ENCODE measurements at places on chromosomes 16 and 17.

DNA sequence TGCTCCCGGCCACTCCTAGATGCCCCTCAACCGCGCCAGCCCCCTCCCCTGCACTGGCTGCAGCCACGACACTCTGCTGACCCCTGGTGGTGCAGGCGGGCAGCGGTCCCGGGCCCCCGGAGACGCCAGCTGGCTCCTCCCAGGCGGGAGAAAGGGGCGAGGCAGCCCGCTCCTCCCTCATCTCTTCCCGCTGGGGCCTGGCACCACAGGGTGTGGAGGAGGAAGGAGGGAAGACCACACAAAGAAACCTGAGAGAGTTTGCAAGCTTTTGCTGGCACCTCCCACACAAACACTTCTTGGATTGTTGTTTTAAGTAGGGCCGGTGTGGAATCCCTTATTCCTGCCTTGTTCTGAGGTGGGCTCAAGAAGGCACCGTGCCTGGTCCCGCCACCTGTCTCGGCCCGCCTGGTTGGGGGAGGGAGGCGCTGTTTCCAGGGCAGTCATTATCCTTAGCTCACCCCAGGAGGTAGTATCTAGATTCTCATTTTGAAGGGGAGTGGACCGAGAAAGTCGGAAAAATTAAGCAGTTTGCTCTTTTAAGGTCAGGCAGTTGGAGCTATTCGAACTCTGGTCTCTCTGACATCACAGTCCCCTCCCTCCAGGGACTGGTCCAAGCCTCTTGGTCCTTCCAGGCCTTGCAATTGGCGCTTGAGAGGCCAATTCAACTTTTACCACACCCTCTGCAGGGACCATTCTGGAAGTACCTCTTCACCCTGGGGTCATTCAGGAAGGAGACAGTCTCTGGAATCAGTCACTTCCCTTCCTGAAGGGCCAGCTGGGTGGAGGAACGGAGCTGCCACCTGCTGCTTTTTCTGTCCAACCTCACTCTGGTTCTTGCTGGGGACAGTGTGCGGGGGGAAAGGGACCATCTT is 959 bp upstream of the ANKRD13B start:
- DNase-seq, result peak; percentile 98

- no peak for DNase-seq
These were observed 2.1 kb downstream of the KCNH4 start for GRCh38 chr17:42178817-42179216.

GRCh38 chr16:68454920-68455435 is 6.7 kb upstream of the SMPD3 start:
- no peak for DNase-seq

GRCh38 chr17:31859487-31860008 is 504 bp upstream of the COPRS start:
- peak; percentile 34 for DNase-seq

- DNase-seq, result no peak
These were observed 4.7 kb downstream of the PFAS start for GRCh38 chr17:8253801-8254200.

- peak; percentile 95 for DNase-seq
These were observed 7.2 kb upstream of the PDP2 start for GRCh38 chr16:66872943-66873684.

- no peak for DNase-seq
These were observed 2.6 kb upstream of the LMF1 start for GRCh38 chr16:973366-973765.

DNA sequence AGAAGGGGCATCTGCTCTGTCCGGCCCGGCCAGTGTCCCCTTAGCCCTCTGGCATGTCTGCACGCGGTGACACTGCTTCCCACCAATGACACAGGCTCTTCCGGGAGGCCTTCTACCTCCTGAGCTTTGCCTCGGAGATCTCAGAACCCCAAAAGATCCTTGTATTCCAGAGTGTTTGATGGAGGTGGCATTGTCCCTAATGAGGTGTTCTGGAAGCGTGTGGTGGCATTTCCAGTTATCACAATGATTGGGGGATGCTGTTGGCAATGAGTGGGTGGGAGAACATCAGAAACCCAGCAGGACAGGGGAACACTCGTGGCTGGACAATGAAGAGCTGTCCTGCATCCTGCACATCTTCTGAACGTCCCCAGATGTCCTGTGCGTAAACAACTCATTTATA is 198.0 kb downstream of the XYLT1 start:
- DNase-seq, result no peak

DNA sequence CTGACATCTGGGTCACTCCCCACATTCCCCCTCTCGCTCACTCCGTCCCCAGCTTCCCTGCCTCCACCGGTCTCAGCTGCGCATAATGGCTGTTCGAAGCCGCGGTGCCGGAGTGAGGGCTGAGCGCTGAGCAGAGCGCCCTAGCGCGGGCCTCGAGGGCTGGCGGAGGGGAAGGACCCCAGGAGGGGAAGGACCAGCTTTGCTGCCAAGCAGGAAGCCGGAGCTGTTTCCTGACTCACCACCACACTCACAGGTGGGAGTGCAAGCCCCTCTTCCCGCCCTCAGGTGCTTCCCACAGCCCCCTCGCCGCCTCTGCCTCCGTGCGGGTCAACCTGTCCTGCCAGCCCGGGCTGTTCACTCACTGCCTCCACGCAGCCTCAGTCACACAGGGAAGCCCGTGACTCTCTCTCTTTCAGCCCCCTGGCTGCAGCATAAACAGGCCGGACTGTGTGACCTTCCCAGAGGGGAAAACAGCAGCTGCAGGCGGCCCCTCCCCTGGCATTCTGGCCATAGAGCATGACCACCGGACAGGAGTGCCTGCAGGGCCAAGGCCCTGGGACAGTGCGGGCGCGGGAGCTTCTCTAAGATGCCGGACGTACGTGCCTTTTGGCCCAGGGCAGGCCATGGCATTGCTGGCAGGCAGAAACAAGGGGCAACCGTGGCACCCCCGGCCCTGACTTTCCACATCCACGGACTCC is 23.7 kb downstream of the SLC43A2 start:
- peak; percentile 65 for DNase-seq

DNA sequence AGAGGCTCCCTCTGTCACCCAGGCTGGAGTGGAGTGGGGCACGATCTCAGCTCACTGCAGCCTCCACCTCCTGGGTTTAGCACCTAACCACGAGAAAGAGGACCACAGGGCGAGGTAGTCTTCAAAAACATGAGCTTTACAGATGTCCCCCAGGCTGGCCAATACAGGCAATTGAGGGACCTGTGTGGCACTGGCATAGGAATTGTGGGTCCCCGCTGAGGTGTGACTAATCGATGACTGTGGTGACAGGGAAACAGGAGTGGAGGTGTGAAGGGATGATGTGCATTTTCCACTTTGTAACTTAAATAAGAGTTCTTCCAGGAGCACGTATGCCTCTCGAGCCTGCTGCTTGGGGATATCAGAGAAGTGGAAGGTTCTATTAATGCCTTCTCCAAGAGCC is 12.6 kb upstream of the ARHGAP17 start:
- DNase-seq, result no peak

DNA sequence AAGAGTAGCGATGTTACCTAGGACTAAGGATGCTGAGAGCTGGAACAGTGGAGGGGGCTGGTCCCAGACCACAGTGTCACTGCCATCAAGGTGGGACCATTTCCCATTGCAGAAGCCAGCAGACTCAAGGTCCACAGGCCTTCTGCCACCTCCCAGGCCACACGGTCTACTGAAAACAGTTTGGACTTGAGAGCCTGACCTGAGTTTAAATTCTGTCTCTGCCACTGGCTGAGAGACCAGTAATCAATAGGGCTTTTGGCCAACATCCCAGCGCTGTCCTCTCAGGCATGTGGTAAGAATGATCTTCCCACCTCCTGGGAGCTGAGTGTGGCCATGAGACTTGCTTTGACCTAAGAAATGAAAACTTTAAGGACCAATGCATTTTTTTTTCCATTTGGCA is 331.4 kb upstream of the CDH5 start:
- DNase-seq, result no peak

DNA sequence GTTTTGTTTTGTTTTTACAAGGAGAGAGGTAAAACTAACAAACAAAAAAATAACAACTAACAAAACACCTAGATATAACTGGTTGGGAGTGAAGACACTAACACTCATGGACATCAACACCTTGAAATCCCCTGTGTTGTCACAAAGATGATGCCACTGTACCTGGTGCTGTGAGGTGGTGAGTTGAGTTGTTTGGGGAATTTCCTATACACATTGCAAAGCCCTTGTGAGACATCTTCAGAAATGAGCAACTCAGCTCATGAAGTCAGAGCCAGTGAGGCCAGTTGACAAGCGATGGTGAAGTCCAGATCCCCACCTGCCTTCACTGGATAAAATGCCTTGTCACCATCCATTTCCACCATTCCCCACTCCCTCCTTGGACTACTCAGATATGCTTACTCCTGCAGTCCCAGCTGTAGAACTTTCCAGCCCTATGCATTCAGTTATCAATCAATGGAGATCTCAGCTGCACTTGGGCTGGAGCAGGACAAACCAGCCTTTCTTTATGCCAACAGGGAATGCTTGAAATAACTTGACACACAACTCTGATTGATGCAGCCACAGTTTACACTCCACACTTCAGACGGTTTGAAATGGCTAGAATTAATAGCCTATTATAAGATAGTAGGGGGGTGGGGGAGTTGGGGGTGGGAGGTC is 22.2 kb downstream of the ANKFN1 start:
- DNase-seq, result no peak

- DNase-seq, result peak; percentile 34
These were observed 785 bp downstream of the UBALD1 start for GRCh38 chr16:4613636-4614570.

GRCh38 chr17:22266231-22266630 is 573.9 kb downstream of the KCNJ18 start:
- no peak for DNase-seq

- no peak for DNase-seq
These were observed 63.5 kb upstream of the PHOSPHO1 start for GRCh38 chr17:49294122-49294521.

DNA sequence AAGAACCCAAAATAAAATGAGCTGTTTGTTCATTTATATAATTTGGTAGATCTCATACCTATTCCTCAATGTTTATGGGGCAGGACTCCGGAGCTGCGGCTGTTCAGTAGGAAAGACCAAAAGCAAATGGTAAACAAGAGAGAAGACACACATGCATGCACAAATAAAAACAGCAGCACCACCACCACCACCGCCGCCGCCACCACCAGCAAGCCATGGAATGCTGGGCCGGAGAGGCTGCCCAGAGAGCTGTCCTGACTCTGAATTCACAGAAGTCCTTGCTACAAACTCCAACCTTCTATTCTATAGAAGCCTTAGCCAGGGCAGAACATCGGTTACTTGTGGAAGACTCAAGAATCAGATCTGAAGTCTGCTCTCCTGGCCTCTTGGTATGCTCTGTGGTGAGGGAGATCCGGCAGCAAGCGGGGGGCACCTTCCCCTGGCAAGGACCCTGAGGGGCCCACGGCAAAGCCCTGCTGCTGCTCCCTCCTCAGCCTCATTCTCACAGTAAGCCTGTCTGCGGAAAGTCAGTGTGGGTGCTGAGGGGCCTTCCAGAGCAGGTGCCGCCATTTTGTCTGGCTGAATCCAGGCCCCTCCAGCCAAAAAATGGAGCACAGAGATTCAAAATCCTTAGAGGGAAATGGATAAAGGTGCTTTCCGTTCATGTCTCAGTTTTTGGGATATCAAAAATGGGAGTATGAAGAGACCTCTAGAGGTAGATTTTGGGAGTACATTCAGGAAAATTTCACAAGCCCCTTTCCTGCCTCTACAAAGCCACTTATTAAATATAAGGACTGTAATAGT is 6.4 kb upstream of the FOXJ1 start:
- DNase-seq, result peak; percentile 39

DNA sequence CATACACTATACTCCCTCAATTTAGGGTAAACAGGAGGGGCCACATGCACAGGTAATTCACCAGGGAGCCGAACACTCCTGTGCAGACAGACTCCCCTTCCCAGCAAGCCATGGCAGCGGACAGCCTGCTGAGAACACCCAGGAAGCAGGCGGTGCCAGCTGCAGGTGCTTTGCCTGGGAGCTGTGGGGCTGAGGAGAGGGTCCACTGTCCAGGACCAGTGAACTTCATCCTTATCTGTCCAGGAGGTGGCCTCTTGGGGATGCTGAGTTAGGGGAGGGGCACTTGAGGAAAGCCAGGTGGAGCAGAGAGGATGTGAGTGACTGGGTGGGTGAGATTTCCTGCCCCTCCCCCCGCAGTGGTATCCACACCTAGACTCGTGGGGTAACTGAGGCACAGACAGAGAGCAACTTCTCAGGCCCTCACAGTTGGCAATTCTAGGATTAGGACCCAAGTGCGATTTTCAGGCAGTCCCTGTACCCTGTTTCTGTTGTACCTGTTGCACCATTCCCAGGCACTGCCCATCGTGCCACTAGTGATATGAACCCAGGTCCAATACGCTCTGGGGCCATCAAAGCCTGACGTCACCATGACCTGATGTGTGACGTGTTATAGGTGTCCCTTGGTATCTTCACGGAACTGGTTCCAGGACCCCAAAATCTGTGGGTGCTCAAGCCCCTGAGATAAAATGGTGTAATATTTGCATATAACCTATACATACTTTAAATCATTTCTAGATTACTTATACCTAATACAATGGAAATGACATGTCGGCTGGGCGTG is 1.2 kb downstream of the GRN start:
- DNase-seq, result peak; percentile 31

GRCh38 chr16:17369421-17370222 is 101.1 kb downstream of the XYLT1 start:
- no peak for DNase-seq

- no peak for DNase-seq
These were observed 70.2 kb downstream of the SPAG9 start for GRCh38 chr17:51050291-51051033.

DNA sequence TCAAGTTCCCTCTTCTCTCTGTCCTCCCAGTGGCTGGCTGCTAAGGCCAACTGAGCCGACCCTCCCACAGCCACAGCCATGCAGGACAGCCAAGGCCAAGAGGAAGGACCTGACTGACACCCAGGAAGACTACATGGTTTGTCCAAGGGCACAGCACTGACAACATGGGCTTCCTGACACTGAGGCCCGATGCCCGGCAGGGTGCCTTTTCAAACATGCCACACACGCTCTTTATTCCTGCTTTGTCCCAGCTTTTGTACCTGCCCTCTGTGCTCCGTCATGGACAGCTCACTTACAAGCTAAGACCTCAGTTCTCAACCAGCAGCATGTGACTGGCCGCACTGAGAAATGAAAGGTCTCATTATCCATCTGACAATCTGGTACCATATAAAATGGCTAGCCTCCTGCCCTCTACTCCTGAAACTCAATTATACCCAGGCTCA is 45.8 kb downstream of the TEX2 start:
- DNase-seq, result no peak

DNA sequence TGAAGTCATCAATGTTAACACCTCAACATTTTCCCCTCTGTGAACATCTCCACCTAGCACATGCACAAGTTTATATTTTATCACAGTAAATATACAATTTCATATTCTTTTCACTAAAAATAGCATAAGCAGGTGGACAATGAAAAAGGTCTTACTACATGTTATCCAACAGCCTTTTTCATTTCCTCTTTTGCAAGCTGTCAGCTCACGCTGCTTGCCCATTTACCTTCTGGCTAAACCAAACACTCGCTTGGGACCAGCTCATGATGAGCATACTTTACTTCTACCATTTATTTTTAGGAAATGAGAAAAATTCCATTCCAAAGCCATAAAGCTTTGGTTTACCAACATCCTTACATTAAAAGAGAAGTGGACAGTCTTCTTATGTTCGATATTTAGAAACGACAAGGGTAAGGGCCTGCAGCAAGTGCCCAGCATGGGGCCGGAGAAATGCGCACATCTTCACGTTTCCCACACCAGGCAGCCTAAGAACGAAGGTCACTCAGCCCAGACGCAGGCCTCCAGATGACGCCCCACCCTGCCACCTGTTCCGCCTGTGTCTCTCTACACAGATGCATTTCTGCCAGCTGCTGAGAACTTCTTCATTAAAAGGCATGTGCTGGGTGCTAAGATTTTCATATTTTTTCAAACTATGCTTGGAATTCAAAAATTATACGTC is 13.9 kb downstream of the SNN start:
- DNase-seq, result no peak

All from H9 (cell line).